ENCODE measurements at places on chromosomes 13 and 19.
A peak's percentile ranks its signal among the peaks of the same experiment; 100 is the strongest.

- peak; percentile 20 for DNase-seq
These were observed 13.3 kb downstream of the IFT88 start for GRCh38 chr13:20580257-20580656.

DNA sequence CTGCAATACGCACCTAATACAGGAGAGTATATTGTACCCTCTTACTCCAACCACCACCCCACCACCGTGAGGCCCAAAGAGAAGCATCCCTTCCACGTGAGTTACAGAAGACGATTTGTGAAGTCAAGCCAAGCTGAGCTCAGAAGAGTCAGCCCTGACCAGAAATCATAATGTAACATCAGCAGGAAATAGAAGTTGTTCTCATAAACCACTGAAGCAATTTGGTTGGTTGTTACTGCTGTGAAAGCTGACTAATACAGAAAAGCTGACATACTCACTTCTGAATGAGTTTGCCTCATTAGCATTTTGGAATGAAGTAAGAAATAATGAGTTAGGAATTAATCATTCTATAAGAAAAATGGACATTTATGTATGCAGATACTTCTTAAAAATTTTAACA is 749.4 kb upstream of the SLC10A2 start:
- peak; percentile 13 for DNase-seq

GRCh38 chr13:35478271-35479037 is 2.0 kb upstream of the MAB21L1 start:
- no peak for DNase-seq

GRCh38 chr13:35198613-35199200 is 256.6 kb downstream of the NBEA start:
- DNase-seq, result no peak

GRCh38 chr13:94557684-94558235 is 38.2 kb downstream of the TGDS start:
- DNase-seq, result no peak

- no peak for DNase-seq
These were observed 241.3 kb downstream of the SLITRK6 start for GRCh38 chr13:85557691-85558467.
